ENCODE measurements at places on chromosomes 16 and 17.

DNA sequence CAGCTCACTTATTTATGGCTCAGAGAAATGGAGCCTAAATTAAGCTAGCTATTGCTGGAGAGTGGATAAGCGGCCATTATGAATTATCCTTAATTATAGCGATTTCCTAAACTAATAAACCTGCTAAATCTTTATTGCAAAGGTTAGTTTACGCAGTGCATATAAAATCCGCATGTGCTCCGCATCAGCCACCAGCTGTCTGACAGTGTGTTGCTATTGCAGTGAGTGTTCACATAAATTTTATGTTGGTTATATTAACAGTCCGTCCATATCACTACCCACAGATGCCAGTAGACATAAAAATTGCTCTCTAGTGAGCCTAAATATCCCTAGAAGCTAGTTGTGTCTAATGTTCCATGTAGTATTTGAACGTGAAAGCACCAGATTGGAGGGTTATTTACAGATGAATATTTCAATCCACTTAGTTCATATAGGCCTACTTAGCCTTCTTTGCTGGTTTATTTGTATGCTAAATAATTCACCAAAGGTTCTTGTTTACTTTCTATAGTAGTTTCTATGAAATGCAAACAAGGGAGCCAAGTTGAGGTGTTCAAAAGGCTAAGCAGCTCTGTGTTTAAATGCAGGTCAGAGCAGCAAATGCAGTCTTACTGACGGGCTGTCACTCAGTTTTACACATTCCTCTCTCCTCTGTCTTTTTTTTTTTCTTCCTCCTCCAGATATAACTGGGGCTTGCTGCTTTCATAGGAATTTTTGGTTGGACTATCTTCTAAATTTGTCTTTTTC, 219.1 kb downstream of the IRX3 start:
- DNase-seq: no peak

- DNase-seq: no peak
Observed at GRCh38 chr16:89361751-89362539, 128.4 kb downstream of the ANKRD11 start.

DNA sequence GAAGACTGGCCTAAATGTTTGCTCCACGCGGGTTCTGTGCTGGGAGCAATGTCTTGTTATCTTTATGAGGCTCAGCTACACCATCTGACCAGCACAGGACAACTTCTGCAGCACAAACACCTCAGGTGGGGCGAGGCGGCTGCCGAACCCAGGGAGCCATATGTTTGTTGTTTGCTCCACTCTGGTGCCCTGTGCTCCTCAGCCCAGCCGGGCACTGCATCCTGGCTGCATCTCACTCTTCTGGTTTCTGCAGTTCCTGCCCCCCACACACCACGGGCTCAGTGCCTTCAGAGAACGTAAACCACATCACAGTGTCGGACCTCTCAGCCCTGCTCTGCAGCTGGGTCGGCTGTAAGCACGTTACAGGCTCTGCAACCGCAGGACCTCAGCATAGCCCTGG, 32.4 kb downstream of the MXRA7 start:
- DNase-seq: no peak

DNA sequence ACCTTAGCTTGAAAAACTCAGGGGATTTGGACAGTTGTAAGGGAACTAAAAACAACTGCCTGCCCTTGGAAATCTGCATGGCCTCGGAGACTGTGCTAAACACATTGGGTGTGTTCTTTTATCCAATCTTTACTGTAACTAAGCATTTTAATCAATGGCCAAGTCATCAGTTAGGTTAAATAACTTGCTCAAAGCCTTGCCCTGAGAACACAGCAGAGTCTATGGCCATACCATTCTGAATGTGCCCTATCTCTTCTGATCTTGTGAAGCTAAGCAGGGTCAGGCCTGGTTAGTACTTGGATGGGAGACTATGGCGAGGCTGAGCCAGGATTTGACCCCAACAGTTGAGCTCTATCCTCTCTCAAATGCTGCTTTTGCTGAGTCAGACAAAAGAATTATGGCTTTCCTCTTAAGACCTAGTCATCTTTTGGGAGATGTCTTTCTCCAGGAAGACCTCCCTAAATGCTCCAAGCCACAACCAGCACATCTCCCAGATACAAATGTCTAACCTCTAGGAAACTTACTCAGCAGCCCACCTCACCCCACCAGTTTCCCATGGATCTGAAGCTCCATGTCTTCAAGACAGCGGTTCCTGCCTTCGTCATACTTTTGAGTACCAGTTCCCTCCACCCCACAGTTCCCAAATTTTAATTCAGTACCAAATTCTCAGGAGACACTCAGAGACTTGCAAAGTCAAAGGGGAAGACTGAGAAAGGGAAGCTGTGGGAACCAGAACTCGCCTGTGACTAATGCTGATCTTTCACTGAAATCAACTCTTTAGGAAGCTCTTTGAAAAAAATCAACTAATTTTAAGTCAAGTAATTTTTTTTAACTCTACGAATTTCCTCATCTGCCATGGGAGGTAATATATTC, 336.1 kb downstream of the MAF start:
- no peak for DNase-seq

GRCh38 chr16:75333721-75334163, 82.3 kb upstream of the BCAR1 start:
- no peak for DNase-seq

DNA sequence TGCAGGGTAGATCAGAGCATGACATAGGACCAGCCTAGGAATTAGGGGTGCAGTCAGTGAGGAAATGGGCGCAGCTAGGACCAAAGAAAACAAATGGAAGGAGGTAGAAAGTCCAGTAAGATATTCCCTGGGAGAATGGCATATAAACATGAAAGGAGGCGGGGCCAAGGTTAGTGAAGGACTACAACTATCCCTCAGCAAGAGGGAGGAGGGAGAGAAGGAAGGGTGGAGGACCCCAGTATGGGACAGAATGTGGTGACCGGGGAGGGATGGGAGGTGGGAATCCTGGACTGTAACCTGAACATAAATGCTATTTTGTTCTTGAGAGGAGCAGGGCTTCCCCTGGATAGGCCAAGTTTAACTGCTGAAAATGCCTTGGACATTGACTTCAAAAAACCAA, 22.8 kb downstream of the ITGB3 start:
- peak; percentile 51 for DNase-seq

- no peak for DNase-seq
Observed at GRCh38 chr16:64437706-64438324, 684.0 kb downstream of the CDH11 start.

GRCh38 chr16:1066584-1067172, 5.9 kb upstream of the SSTR5 start:
- peak; percentile 32 for DNase-seq

DNA sequence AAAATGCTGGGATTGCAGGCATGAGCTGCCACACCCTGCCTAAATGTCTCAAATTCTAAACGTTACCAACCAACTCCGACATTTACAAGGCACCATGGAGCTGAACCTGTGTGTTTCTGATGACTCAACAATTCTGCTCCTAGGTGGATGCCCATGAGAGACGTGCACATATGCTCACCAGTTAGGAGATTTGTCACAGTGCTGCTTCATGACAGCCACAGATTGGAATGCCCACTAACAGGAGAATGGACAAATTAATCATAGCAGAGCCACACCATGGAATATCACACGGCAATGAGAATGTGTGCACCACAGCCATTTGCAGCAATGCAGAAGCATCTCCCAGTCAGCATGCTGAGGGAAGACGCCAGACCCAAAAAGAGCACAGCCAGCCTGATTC, 8.0 kb upstream of the KCNG4 start:
- DNase-seq: no peak

- DNase-seq: peak; percentile 61
Observed at GRCh38 chr17:79019632-79020584, 4.1 kb upstream of the C1QTNF1 start.

DNA sequence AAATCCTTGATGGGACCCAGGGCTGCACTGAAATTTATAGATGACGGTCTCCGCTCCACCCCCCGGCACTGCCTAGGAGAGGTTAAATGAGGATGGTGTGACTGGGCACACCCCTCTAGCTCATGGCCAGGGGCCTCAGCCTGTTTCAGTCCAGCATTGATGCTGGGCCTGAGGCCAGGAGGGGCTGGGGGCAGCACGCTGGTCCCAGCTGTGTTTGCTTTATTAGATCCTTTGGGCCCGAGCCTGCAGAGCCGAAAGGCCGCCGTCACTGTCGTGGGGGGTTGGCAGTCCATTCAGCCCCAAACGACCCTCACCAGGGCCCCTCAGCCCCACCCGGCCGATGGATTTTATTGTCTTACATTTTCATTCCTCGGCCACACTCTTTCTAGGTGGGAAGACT, 10.8 kb upstream of the DOK4 start:
- no peak for DNase-seq
